Stimulated activated CD4-positive, alpha-beta T cell treated with anti-CD3 and anti-CD28 coated beads, Interleukin-12 subunit alpha, Interleukin-12 subunit beta, amount 100 ng/mL, for 4 hours (primary cell): ENCODE measurements at places on chromosomes 6 and 20.

DNA sequence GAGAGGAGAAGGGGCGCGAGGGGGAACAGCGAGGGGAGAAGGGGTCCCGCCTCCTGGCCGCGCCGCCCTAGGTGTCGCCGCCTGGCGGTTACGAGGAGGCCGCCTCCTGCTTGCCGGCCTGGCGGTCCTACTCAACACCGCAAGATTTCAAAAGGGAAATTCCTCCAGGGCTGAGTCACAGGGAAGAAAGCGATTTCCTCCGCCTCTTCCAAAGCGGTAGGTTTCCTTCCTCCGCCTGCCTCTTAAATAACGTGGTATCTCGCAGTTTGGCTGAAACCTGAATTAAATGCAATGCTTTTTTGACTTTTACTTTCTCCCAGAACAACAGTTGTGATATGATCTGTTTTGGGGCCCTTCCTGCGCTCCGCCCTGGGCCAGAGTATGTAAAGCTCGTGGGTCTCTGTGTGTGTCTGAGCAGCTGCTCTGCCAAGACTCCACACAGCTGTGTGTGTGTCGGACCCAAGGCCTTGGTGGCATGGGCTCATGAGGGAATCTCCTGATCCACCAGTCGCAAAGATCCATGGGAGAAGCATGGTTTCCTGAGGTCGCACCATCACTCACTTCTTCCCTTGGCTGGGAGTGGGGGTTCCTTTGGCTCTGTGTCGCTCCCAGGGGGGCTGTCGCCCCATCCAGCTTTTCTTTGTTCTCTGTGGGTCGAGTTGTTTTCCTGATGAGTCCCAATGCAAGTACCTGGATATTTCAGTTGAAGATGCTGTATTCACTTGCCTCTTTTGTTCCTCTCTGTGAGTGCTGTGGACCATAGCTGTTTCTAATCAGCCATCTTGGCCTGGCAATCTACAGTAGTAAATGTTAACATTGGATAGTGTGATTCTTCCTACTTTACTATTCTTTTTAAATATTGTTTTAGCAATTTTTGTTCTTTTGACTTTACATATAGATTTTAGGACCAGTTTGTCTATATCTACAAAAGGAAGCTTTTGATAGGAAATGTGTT is 31.6 kb upstream of the NOTCH4 start:
- peak; percentile 59 for DNase-seq

DNA sequence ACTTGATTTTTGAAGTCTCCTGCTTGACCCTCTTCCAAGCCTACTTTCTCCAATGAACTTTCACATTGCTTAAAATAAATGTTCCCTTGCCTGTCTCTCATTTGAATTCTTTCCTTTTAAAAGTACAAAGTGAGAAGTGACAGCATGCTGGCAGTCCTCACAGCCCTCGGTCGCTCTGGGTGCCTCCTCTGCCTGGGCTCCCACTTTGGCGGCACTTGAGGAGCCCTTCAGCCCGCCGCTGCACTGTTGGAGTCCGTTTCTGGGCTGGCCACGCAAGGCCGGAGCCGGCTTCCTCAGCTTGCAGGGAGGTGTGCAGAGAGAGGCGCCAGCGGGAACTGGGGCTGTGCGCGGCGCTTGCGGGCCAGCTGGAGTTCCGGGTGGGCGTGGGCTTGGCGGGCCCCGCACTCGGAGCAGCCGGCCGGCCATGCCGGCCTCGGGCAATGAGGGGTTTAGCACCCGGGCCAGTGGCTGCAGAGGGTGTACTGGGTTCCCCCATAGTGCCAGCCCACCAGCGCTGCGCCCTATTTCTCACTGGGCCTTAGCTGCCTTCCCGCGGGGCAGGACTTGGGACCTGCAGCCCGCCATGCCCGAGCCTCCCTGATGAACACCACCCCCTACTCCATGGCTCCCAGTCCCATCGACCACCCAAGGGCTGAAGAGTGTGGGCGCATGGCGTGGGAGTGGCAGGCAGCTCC is 31.9 kb downstream of the SERPINB6 start:
- no peak for DNase-seq

DNA sequence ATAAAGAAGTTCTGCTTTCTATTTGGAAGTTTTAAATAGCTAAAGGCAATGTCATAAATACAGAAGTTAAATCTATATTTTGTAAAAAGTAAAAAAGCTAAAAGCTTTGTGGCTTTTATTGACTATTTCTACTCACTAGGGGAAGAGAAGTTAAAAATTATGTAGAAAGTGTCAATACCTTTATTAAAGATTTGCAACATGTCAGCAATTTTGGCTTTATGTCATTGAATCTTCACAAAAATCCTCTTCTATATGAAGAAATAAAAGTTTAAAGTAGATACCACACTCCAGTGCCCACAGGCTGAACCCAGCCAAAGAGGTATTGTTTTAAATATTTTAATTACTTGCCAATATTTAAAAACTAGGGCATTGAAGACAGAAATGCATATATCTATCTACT is 160.6 kb upstream of the HSF2 start:
- no peak for DNase-seq

- DNase-seq = no peak
Observed at GRCh38 chr6:137136065-137136464, 37.4 kb downstream of the IL22RA2 start.

GRCh38 chr20:57166568-57167291 is 99.7 kb downstream of the BMP7 start:
- no peak for DNase-seq

DNA sequence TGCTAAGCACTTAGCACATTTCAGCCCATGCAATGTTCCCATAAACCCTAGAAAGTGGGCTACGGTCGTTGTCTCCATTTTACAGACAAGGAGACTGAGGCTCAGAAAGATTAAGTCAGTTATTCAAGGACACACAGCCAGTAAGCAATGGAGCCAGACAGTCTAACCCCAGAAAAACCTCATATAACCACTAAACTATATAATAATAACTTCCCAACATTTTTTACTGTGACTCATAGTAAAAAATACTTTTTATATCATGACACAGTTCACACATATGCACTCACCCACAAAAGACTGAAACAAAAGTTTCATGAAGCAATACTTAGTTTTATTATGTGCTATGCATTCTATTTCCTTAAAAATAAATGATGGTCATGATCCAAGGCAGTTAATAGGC is 66.2 kb upstream of the EYA2 start:
- DNase-seq = no peak

DNA sequence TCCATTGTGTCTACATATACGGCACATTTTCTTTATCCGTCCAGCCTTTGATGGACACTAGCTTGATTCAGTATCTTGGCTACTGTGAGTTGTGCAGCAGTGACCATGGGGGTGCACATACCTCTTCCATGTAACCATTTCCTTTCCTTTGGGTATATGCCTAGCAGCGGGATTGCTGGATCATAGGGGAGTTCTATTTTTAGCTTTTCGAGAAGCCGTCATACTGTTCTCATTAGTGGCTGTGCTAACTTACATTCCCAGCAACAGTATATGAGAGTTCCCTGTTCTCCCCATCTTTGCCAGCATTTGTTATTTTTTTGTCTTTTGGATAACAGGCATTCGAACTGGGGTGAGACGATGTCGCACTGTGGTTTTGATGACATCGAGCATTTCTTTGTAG is 395.0 kb downstream of the SMOC2 start:
- DNase-seq = no peak

DNA sequence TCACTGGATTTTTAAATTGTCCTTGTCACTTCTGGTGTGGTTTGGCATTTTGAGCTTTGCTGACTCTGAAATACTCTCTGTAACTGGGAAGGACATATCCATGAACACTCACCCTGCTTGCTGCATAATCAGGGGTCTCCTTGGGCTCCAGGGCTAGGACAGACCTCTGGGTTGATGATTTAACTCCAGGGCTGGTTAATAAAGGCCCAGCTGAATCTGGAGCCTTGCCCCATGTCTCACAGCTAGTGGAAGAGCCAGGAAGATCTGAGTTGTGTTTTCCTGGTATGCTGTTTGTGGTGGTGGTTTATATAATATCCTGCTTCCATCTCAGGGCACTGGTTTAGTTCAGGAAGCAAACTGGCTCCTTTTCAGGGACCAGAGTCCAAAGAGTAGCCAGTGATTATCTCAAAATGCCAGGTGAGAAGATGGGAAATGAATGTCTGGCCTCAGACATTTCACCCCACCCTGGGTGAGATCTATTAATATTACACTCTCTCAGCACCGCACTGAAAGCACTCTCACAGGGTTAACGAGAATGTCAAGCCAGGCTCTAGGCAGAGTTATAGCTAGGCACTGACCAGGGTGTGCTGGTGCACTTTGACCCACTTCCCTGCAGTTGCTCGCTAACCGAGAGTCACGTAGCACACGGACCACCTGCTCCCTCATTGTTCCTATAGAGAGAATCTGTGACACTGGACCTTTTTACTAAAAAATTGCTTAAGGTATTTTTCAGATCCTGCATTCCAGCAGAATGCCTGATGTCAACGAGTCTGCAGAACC is 90.1 kb upstream of the SLC22A16 start:
- no peak for DNase-seq

DNA sequence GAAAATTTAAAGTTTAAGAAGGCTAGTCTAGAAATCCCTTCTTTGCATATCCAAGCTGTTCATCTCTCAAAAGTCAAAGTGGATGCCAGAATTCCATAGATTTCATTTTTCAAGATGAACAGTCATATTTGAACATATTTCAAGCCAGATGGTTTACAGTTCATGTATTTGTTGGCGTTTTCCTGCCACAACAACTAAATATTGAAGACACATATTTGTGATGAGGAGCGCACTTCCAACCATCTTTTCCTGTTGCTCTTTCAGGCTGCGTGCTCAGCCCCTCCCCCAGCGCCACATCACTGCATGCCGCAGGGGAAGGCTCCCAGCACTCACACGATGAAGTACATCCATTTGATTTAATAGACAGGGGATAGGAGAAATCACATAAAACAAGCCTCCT is 5.9 kb upstream of the NOX3 start:
- no peak for DNase-seq

- DNase-seq = no peak
Observed at GRCh38 chr6:45044510-45045252, 283.4 kb upstream of the RUNX2 start.

- DNase-seq = no peak
Observed at GRCh38 chr6:4653141-4653540, 123.1 kb upstream of the CDYL start.

DNA sequence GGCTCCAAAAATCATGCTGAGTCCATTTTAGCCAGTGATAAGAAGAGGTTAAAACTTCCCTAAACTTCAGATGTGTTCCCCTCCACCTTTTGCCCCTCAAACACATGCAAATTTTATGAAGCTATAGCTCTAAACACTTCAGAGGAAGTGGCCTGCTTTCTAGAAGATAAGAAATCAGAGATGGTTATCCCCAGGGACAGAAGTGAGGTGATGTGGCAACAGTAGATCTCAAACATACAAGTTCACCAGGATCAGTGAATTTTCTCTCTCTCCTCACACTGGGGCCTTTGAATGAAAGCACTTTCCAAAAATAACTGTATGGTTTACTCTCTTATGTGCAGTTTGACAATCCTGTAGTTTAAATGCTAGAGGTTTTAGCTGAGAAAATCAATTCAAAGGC is 332.0 kb downstream of the BTBD9 start:
- DNase-seq = no peak

DNA sequence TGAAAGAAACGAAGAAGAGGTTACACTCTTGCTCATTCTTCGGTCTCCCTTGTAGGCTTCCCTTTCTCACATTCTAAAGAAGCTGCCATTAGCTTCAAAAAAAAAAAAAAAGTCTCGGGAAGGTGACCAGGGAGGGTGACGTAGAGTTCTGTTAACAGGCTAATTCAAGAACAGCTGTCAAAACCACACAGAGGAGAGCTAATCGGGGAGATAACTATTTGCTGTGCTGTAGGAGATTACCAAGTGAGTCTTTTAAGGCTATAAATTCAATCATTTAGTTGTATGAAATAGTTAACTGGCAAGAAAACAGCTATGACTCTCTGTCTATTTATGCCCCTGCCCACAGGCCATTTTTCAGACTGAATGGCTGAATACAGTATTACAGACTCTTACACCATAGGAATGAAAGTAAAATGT is 256.8 kb downstream of the SYNE1 start:
- no peak for DNase-seq

GRCh38 chr6:43687079-43687436 is 533 bp downstream of the MRPS18A start:
- DNase-seq = no peak

DNA sequence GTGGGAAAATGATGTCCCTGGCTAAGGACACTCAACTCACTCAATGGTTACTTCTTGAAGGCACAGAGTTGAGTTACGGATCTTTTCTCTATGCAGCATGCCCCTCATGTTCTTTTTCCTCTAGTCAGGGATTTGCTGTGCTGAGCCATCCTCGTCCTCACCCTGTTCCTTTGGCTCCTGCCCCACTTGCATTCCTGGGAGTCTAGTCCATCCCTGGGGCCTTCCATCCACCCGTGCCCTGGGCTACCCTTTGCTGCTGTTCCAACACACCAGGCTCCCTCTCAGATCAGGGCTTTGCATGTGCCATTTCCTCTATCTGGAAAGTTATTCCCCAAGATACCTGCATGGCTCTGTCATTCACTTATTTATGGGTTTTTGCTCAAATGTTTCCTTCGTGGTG is 13.3 kb upstream of the KCNG1 start:
- DNase-seq = no peak

- DNase-seq = no peak
Observed at GRCh38 chr20:62009322-62009721, 56.4 kb downstream of the TAF4 start.

GRCh38 chr20:62980970-62981369 is 25.8 kb downstream of the BHLHE23 start:
- no peak for DNase-seq

- DNase-seq = no peak
Observed at GRCh38 chr6:67680297-67680932, 954.7 kb upstream of the ADGRB3 start.

DNA sequence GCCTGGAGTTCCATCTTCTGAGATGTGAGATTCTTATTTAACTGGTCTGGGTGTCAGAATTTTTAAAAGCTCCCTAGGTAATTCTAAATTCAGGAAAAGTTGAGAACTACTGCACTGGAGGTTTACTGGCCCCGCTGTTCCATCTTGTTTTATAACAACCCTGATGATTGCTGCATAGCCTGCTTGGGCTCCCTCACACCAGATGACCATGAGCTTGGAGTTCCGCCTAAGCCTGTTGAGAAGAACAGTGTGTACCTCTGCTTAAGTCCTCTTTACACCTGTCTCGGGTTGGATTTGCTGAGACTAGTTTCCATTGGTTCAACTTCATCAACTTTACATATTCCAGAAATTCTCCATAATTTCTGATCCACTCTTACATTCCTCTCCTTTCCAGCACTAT is 77.9 kb downstream of the FKBP5 start:
- no peak for DNase-seq

DNA sequence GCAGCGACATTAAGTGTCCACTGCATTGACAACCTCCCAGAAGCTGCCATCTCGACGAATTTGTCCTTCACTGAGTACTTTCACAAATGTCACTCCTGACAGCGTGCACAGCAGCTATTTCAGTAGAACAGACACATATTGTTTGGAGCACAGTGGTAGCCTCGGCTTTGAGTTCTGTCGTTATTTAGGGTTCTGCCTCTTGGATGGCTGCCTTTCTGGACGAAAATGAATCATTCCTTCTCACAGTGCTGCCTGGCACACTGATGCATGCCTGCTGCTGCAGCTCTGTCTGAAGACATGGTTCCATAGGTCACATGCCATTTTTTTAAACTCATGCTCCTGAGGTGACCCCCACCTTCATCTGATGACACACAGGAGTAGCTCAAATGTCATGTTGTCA is 477.0 kb downstream of the C6orf118 start:
- no peak for DNase-seq
